ENCODE measurements at places on chromosomes 5 and 9. TPM values are rescaled to one million over a fixed set of nuclear protein-coding genes. Genes with fewer than 3 reads are reported as not detected.

PCDHA8 gene
- total RNA-seq = not detected

- DNase-seq = peak; percentile 82
Measured at GRCh38 chr5:79416499-79416898, 97.4 kb downstream of the HOMER1 start.

TMEM250 gene
- total RNA-seq = 53.8 TPM

GRCh38 chr5:1827025-1827885, 26.0 kb downstream of the NDUFS6 start:
- no peak for DNase-seq

GRCh38 chr5:14852779-14853178, 18.8 kb downstream of the ANKH start:
- DNase-seq = no peak

DNA sequence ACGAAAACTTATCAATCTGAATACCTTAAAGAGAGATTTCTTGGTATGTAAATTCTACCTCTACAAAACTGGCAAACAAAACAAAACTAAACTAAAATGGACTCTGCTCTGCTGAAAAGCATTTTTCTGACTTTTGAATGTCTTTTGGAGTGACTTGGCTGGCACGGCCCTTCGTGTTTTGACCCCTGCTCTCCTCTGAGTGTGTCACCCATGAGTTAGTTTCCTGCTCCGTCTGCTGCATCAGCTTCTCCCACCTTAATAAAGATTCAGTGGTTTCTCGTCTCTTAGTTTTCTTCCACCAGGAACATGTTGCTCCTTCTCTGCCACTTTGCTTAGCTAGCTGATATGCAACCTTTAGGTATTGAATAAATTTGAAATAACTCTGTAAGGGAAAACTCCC, 1084.0 kb upstream of the CDH18 start:
- no peak for DNase-seq

GRXCR2 gene
- total RNA-seq = not detected
